Astrocyte (in vitro differentiated cells and primary cell): ENCODE measurements at places on chromosomes 1 and 21.

GRCh38 chr1:66764994-66765578, 12.8 kb downstream of the DYNLT5 start:
- DNase-seq: peak; percentile 22

- DNase-seq: no peak
Observed at GRCh38 chr21:38244407-38244787, 12.4 kb upstream of the KCNJ15 start.

DNA sequence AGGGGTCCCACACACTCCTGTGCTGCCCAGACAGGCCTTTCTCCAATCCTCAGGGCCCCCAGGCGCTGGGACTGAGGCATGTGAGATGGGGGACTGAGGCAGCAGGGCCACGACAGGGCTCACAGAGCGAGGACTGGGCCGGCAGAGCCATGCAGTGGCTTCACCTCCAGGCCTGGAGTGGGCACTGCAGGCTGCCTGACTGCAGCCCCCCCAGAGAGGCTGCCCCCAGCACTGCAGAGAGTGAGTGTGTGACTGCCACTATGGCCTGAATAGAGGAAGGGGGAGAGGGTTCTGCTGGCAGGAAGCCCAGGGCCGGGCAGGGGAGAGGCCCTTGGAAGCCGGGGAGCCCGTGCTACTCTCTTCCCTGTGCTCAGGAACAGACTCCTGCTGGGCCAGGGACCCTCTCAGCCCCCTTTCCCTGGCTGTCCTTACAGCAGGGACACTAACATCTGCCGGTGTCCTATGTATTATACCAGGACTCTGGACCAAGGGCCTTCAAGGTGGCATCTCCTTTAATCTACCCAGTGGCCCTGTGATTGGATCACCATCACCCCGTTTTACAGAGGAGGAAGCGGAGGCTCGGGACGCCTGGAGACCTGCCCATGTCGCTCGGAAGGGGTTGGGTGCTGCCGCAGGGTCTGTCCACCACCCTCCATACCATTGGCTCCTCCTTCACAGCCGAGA, 20.2 kb upstream of the PLEKHG5 start:
- DNase-seq: no peak

- no peak for DNase-seq
Observed at GRCh38 chr1:220139966-220140365, 46.0 kb downstream of the IARS2 start.

GRCh38 chr21:24076179-24076578, 1531.1 kb downstream of the MRPL39 start:
- DNase-seq: peak; percentile 0

DNA sequence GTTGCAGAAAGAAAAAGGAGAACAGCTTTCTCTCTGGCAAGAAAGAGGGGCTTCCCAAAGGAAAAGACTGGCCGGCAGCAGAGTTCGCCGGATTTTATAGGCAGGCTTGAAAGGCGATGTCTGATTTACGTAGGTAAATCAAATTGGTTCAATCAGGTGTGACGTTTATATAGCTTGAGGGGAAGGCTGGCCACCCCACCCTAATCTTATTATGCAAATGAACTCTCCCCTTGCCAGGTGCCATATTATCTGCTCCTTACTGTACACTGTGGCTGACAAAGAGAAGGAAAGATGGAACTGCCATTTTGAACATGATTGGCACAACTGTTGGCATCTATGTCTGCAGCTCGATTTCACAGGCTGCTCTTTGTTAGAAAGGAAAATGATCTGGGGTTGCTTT, 16.8 kb upstream of the INTS3 start:
- no peak for DNase-seq

DNA sequence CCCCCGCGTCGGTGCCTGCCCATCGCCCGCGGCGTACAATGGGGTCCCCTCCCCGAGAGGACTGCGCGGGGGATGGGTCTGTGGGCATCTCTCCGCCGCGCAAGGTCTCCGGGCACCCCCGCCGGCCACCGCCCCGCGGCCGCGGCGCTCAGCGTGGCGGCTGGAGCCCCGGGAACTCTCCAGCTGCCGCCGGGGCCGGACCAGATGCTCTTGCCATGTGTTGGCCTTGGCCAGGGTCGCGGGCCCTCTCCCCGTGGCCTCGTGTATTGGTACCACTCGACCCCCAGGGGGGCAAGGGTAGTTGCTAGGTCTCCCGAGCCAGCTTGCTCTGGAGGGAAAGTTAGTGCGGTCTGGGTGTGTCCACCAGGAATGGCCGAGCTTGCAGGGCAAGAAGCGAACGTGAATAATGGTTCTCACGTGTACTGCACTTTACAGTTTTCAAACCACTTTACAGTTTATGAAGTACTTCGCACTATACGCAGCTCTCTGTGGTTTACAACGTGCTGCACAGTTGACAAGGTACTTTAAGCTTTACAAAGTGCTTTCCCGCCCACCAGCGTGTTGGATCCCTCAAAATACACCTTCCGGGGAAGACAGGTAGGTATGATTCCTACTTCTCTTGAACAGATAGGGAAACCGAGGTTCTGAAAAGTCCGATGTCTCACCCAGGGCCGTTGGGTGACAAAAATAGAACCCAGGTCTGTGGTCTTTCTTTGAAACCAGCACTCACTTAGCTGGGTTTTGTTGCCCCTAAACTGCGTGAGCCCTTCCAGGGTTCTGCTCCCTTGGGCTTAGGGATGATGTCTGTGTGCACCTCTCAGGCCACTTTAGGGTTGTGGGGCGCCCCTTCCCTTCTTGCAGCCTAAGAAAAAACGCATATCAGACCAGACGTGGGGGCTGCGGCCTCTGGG, 1.2 kb downstream of the EPHB2 start:
- DNase-seq: peak; percentile 25

GRCh38 chr1:69195136-69195535, 372.6 kb upstream of the LRRC7 start:
- no peak for DNase-seq

- no peak for DNase-seq
Observed at GRCh38 chr1:58649555-58649954, 50.3 kb downstream of the MYSM1 start.

- DNase-seq: no peak
Observed at GRCh38 chr21:14573244-14573643, 27.1 kb upstream of the SAMSN1 start.

GRCh38 chr21:34280959-34281358, 82.8 kb upstream of the KCNE2 start:
- no peak for DNase-seq

DNA sequence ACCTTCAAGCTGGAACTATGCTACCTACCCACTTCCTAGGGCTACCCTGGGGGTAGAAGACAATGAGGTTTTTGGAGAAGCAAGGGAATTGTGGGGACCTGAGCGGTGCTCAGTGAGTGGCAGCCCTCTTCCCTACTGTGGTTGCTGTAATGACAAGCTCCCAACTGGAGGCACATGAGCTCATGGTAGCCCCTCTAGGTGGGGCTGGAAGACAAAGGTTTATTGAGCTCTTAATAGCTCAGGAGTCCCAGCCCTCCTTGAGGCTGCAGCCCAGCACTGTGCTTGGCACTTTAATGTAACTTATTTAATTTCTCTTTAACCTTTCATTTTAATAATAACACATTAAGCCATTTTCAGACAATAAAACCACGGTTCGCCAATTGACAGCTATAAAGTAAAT, 528.9 kb downstream of the OMA1 start:
- DNase-seq: no peak
